Activated CD8-positive, alpha-beta T cell treated with anti-CD3 and anti-CD28 coated beads, Interleukin-2, amount 10 ng/mL, durations not matched to agents 7 days and 5 days (primary cell): ENCODE measurements at places on chromosomes 12 and 14. TPM values are rescaled to one million over a fixed set of nuclear protein-coding genes. Genes with fewer than 3 reads are reported as not detected.

DNA sequence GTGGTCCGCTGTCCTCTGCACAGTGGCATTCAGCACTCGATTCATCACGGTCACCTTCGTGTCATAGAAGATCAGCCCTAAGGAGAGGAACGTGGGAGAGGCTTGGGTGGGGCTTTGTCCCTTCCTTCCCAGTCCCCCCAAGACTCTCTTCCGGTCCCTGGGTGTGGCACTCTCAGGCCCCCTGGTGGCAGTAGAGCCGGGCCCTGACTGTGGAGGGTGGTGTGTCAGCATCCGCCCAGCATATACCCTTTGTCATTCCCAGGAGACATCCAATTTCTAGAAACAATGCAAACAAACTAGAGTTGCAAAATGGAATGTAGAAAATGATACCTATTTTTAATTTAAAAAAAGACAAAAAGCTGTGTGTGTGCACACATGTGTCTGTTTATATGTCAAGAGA, 45.0 kb downstream of the TRAFD1 start:
- no peaks in the 10 kb centered on the region for H3K27me3 ChIP-seq
- peaks cover 6% of the 10 kb centered on the region for H3K4me1 ChIP-seq
- peak; percentile 55 for DNase-seq
- peak overlapping the region; percentile 69 for H3K27ac ChIP-seq
- peaks cover 15% of the 10 kb centered on the region for H3K36me3 ChIP-seq

- no peak for DNase-seq
- peak overlapping the region; percentile 82 for H3K27ac ChIP-seq
- peaks cover 30% of the 10 kb centered on the region for H3K4me1 ChIP-seq
- H3K4me3 ChIP-seq, result peak overlapping the region; percentile 34
- H3K27me3 ChIP-seq, result no peaks in the 10 kb centered on the region
Observed at GRCh38 chr14:50021261-50022031, 94.9 kb downstream of the VCPKMT start.

- no peak overlapping the region for H3K27ac ChIP-seq
- no peaks in the 10 kb centered on the region for H3K4me1 ChIP-seq
- no peak for DNase-seq
- no peak overlapping the region for H3K4me3 ChIP-seq
- no peaks in the 10 kb centered on the region for H3K27me3 ChIP-seq
Observed at GRCh38 chr12:80681287-80681686, 26.1 kb upstream of the MYF6 start.

DNA sequence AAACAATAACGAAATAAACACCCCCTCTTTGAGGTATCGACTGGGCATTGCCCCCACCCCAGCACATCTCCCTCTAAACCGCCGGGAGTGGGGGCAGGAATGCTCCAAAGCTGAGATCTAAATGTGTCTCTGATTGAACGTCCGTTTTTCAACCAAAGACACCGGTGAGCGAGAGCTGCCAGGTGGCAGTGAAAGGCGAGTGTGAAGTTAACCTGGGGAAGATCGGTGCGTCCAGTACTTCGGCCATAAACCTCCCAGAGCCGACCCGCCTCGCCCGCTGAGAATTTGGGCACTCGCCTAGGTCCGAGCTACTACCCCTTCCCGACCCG, 625 bp downstream of the ANGEL1 start:
- peaks cover 21% of the 10 kb centered on the region for H3K4me1 ChIP-seq
- H3K4me3 ChIP-seq, result peak overlapping the region; percentile 90
- peak overlapping the region; percentile 85 for H3K27ac ChIP-seq
- no peaks in the 10 kb centered on the region for H3K27me3 ChIP-seq
- DNase-seq, result no peak
- H3K36me3 ChIP-seq, result peaks cover 6% of the 10 kb centered on the region

DNA sequence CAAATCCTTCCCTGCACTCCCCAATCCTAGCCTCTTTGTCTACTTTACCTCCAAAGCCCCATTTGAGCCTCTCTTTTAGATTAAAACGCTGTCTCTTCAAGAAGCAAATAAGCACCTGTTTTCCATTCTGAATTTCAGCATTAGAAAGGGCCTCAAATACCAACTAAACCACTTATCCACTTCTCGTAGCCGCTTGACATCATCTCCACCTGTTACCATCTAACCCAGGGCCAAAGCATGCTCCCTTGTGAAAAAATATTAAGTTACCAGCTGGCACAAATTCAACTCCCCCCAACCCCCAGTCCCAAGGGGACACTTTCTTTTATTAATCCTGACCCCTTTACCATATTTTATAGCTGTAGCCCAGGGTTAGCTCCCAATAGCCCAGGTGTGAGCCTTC, 43.1 kb downstream of the GPHB5 start:
- H3K4me1 ChIP-seq, result no peaks in the 10 kb centered on the region
- H3K27me3 ChIP-seq, result no peaks in the 10 kb centered on the region
- H3K4me3 ChIP-seq, result no peak overlapping the region
- no peak for DNase-seq
- no peak overlapping the region for H3K27ac ChIP-seq

GRCh38 chr14:42884100-42884499, 1277.4 kb downstream of the LRFN5 start:
- no peak for DNase-seq
- no peak overlapping the region for H3K27ac ChIP-seq
- no peaks in the 10 kb centered on the region for H3K36me3 ChIP-seq
- H3K27me3 ChIP-seq, result no peaks in the 10 kb centered on the region

- no peaks in the 10 kb centered on the region for H3K36me3 ChIP-seq
- no peaks in the 10 kb centered on the region for H3K4me1 ChIP-seq
- no peak overlapping the region for H3K4me3 ChIP-seq
- no peak for DNase-seq
- peaks cover 10% of the 10 kb centered on the region for H3K27me3 ChIP-seq
Observed at GRCh38 chr14:95049952-95050351, 107.4 kb downstream of the DICER1 start.

GRCh38 chr14:91723501-91723900, 8.4 kb downstream of the CATSPERB start:
- H3K4me3 ChIP-seq, result no peak overlapping the region
- no peak for DNase-seq
- H3K27ac ChIP-seq, result no peak overlapping the region
- H3K27me3 ChIP-seq, result no peaks in the 10 kb centered on the region

The RNASE7 gene
- total RNA-seq, result not detected

The POLR3B gene
- 5.4 TPM for total RNA-seq

- H3K4me3 ChIP-seq, result no peak overlapping the region
- H3K27me3 ChIP-seq, result no peaks in the 10 kb centered on the region
- H3K27ac ChIP-seq, result no peak overlapping the region
- H3K36me3 ChIP-seq, result no peaks in the 10 kb centered on the region
- H3K4me1 ChIP-seq, result no peaks in the 10 kb centered on the region
Observed at GRCh38 chr12:19199332-19199731, 69.8 kb downstream of the PLEKHA5 start.

DNA sequence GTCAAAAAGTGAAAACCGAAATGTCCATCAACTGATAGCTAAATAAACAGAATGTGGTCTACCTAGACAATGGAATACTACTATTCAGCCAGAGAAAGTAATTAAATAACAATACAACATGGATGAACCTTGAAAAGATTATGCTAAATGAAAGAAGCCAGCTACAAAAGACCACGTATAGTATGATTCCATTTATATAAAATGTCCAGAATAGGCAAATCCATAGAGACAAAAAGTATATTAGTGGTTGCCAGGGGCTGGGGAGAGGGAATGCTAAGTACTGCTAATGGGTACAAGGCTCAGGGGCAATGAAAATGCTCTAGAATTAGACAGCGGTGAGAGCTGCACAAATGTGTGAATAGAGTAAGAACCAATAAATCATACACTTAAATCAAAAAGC, 29.9 kb downstream of the CDC42BPB start:
- no peak for DNase-seq
- H3K36me3 ChIP-seq, result no peaks in the 10 kb centered on the region
- H3K27me3 ChIP-seq, result peaks cover 7% of the 10 kb centered on the region
- H3K4me3 ChIP-seq, result no peak overlapping the region
- no peaks in the 10 kb centered on the region for H3K4me1 ChIP-seq
- no peak overlapping the region for H3K27ac ChIP-seq

The DCN gene
- total RNA-seq, result not detected

The PTCSC3 gene
- total RNA-seq, result not detected

DNA sequence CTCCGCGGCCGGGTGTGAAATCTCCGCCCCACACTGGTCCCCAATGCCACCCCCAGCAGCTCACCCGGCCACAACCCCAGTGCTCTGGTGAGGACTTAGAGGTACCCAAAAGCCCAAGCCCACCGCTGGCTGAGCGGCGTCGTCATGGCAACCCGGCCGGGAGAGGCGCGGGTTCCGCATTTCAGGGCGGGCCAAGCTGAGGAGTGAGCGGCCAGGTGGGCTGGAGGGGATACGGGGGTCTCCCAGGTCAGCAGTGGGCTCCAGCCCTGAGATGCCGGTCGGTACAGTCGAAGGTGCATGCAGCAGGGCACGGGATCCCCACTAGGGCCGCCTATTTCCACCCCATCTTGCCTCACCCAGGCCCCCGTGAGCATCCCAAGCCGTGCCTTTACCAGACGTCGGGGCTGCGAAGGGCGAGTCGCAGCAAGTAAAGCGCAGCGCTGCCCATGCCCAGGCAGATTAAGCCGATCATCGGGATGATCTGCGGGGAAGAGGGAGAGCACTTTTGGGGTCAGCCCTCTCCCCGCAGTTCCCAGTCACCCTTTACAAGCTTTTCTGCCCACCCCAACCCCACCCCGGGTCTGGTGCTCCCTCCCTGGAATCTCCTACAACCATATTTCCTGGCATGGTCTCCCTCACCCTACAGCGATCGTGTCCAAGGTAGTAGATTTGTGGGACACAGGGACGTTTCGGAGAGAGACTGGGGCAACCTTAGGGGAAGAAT, 6.9 kb downstream of the SHMT2 start:
- no peak overlapping the region for H3K27ac ChIP-seq
- peaks cover 31% of the 10 kb centered on the region for H3K27me3 ChIP-seq
- H3K4me3 ChIP-seq, result no peak overlapping the region
- H3K36me3 ChIP-seq, result peaks cover 45% of the 10 kb centered on the region
- H3K4me1 ChIP-seq, result peaks cover 74% of the 10 kb centered on the region
- no peak for DNase-seq

DNA sequence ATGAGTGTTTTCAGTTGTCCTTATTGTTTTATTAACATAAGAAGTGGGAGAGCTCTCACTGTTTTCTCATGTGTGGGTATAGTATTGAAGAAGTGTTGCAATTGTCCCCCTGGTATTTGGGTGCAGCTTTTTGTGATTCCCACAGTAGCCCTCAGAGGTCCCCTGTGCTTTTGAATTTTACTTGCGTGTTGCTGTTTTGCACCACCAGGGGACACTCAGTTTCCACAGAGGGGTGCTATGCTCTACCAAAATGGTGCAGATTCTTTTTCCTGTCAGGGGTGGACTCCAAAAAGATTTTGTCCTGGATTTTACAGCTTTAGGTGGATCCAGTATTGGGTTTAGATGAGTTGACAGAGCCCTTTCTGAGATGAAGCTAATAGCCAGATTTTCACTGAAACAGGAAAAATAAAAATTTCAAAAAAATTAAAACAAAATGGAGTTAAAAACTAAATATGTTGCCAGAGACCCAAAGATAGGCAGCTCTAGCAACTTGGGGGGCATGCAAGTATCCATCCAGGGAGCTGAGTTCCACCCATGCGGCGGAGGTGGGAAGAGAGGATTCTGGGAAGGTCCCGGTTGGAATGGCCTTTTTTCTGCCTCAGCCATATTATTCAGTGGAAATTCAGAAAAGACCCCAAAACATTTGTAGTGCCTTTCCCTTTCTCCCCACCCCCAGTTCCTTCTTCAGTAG, 50.2 kb downstream of the TTLL5 start:
- no peak overlapping the region for H3K27ac ChIP-seq
- DNase-seq, result peak; percentile 45
- peaks cover 12% of the 10 kb centered on the region for H3K36me3 ChIP-seq
- no peaks in the 10 kb centered on the region for H3K27me3 ChIP-seq
- no peak overlapping the region for H3K4me3 ChIP-seq

The C14orf180 gene
- not detected for total RNA-seq

DNA sequence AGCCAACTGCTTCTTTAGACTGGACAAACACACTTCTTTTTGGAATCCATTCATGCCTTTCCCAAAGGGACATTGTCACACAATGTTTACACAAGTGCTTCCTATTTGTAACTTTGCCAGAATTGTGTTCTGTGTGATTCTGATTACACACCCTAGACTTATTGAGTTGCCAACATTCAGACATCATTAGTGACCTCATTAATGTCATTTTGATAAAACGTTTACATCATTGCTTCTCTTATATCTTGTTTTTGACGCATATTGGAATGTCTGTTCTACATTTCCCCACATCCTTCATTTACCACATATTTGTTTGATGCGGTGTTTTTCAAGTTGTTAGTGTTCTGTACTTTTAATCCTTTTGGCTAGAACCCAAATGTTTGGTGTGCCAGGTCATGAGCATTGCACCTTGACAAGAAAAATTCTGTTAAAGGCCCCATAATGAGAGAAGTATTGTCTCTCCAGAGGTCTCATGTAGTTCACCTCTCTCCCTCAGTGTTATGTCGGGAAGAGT, 305.5 kb downstream of the AEBP2 start:
- peaks cover 2% of the 10 kb centered on the region for H3K27me3 ChIP-seq
- H3K27ac ChIP-seq, result no peak overlapping the region
- H3K4me3 ChIP-seq, result no peak overlapping the region
- H3K4me1 ChIP-seq, result peaks cover 4% of the 10 kb centered on the region
- DNase-seq, result no peak
- no peaks in the 10 kb centered on the region for H3K36me3 ChIP-seq

DNA sequence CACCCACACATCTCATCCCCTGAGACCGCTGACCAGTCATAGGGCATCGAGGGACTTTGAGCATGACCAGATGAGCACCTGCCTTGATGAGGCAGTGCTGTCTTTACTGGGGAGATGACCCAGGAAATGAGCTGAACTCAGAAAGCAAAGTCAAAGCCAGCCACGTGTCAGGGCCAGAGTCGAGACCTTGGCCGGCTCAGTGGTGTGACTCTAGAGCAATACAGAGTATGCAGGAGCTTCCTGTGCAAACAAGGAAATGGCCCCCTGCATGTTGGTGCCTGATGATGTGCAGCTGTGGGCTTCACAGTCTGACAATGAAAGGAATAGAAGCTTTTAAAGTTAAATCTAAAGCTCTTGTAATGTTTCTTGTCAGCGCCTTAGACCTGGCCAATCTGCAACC, 332.9 kb downstream of the PCNX1 start:
- peaks cover 10% of the 10 kb centered on the region for H3K36me3 ChIP-seq
- no peak for DNase-seq
- peaks cover 39% of the 10 kb centered on the region for H3K4me1 ChIP-seq
- H3K27ac ChIP-seq, result peak overlapping the region; percentile 48
- H3K27me3 ChIP-seq, result no peaks in the 10 kb centered on the region

- no peak overlapping the region for H3K27ac ChIP-seq
- H3K4me1 ChIP-seq, result peaks cover 9% of the 10 kb centered on the region
- no peak for DNase-seq
- no peaks in the 10 kb centered on the region for H3K27me3 ChIP-seq
Observed at GRCh38 chr12:88298761-88299242, 156.7 kb downstream of the TMTC3 start.

DNA sequence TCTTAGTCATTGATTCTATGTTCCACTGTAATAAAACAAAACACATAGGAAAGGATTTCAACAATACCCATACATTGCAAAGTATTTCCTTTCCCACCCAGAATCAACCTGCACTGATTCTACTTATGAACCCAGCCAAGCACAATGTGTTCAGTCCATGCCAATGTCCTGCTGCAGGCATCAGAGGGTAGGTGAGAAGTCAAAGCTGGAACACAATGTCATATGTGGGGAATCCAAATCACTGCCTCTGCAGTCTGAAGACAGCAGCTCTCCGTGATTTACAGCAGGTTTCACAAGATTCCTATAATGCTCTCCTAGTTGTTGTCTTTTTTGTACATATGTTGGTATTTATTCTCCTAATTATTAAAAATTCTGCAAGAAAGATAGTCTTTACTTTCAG, 25.7 kb downstream of the ITPR2 start:
- no peak overlapping the region for H3K4me3 ChIP-seq
- peaks cover 9% of the 10 kb centered on the region for H3K36me3 ChIP-seq
- no peak overlapping the region for H3K27ac ChIP-seq
- H3K27me3 ChIP-seq, result no peaks in the 10 kb centered on the region

GRCh38 chr12:48292040-48292439, 58.7 kb downstream of the ZNF641 start:
- H3K27ac ChIP-seq, result no peak overlapping the region
- H3K4me1 ChIP-seq, result peaks cover 14% of the 10 kb centered on the region
- peaks cover 15% of the 10 kb centered on the region for H3K27me3 ChIP-seq
- DNase-seq, result no peak
- H3K36me3 ChIP-seq, result no peaks in the 10 kb centered on the region
